CD4-positive, CD25-positive, alpha-beta regulatory T cell (primary cell): ENCODE measurements at places on chromosomes 4 and X. TPM values are rescaled to one million over a fixed set of nuclear protein-coding genes. Genes with fewer than 3 reads are reported as not detected.

CFAP47 gene
- not detected for total RNA-seq

DNA sequence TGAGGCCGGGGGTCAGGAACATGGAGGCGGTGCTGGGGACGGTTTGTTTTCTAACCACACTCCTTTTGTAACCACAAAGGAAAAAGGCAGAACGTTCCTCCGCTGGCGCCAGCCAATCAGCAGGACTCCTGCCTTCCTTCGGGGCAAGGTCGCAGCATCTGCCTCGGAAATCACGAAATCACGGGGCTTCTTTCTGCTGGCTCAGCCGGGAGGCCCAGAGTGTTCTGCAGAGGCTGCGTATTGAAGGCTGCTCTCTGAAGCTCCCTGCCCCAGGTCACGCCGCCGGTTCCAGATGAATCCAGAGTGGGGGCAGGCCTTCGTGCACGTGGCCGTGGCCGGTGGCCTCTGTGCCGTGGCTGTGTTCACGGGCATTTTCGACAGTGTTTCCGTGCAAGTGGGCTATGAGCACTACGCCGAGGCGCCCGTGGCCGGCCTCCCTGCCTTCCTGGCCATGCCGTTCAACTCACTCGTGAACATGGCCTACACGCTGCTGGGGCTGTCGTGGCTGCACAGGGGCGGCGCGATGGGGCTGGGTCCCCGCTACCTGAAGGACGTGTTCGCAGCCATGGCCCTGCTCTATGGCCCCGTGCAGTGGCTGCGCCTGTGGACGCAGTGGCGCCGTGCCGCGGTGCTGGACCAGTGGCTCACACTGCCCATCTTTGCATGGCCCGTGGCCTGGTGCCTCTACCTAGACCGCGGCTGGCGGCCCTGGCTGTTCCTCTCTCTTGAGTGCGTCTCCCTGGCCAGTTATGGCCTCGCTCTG, 9.4 kb downstream of the TMEM187 start:
- peak; percentile 82 for DNase-seq

GRCh38 chr4:26938516-26938915, 77.9 kb downstream of the STIM2 start:
- DNase-seq: no peak

DNA sequence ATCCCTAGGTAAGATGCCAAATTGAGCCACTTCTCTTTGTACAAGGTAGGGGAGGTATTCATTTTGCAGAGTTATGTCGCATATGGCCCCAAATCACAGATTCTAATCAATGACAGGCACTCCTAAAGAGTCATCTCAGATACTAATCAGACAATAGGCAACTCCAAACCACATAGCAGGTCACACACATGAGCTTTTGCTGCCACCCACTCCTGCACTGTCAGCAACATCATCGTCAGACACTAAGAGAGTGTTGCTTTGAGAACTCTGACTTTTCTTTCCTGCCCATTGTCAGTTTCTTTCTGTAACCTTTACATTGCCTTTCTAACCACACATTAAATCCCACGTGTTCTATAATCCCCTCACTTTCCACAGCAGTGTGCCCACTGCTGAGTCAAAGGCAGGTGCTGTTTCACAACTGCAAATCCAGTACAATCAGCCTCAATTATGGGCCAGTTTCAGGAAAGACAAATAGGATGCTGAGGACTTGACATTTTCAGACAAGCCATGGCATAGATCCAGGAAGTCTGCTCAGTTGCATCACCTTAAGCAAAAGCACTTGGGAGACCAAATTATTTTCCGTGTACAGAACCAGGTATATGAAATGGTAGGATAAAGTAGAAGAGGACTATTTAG, 23.5 kb downstream of the TMEM31 start:
- DNase-seq: no peak

DNA sequence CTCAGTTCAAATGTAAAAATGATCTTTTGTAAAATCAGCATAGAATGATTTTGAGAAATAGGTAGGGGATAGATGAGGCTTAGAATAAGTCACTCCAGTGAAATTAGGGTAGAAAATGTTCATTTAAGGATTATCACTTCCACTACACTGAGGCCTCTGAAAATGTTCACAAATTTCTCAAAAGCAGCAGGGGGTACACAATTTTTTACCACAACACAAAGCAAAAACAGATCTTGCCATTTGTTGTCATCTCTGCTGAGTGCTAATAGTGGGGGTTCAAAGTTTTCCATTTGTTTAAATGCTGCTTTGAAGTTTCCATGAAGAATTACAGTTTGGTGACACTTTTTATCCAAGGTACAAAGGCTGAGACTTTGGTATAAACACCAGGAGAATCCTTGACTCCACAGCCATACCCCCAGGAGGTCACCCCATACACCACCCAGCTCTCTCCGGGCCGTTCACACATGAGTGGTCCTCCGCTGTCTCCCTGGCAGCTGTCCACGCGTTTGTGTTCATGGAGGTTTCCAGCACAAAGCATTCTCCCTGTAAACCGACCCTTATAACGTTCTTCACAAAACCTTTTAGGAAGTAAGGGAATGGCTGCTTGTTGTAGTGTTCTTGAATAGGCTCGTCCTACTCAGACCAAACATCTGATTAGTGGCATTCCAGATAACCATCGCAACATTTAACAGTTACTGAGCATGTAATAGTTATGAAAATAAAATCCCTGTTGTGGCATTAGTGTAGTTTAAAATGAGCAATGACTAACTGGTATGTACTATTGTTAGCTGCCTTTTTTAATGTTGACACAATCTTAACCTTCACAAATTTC, 71.0 kb downstream of the PRSS12 start:
- DNase-seq: no peak

GRCh38 chr4:162847945-162848549, 318.6 kb downstream of the NAF1 start:
- DNase-seq: no peak

GRCh38 chrX:65697915-65698796, 30.7 kb downstream of the MSN start:
- peak; percentile 78 for DNase-seq

- no peak for DNase-seq
Observed at GRCh38 chr4:38344929-38345328, 319.1 kb upstream of the KLF3 start.
